ENCODE measurements at places on chromosomes 7 and 10.

DNA sequence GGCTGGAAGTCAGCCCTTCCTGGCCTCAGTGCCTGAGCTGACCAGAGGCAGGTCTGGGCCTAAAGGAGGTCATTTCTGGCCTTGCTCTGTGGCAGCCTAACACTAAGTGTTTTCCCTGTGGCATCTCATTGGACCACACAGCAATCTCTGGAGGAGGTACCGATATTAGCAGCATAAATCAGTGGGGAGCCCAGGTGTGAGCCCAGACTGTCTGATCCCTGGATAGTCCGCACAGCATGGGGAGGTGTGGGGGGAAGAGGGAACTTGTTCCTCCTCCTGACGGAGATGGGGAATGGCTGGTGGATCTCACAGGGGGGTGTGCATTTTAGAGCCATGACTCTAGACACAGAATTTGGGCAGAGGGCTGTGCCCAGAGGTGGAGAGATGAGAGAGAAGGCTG is 11.0 kb upstream of the PPIF start:
- no peak for DNase-seq

DNA sequence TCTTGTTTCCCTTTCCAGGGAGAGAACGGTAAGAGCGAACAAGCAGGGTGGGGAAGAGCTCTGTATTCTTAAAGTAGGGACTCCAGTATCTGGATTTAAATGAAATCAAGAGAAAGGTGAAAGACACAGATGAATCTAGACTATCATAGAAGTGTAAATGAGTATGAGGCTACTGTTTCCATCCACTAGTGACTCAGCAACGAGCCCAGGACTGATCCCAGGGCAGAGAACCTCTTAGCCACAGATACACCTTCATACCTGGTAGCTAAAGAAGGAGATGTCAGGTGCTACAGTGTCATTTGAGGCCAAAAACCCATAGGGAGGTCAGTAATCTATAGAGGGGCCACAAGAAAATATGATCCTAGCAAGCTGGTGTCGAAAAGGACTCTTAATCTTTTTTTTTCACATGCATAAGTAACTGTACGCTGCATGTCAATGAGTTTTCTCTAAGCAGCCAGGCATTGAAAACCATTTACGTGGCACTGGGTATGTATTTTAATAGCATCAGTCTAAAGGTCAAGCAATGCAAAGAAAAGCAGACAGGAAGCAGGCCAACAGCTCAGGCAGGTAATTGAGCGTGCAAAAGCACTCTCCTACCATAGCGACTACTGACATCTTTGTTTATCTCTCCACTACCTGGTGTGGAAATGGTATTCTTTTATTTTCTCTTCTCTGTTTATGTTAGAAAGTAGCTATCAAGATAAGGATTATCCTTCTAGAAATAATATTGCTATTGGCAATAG is 91.5 kb upstream of the EGR2 start:
- DNase-seq, result no peak

DNA sequence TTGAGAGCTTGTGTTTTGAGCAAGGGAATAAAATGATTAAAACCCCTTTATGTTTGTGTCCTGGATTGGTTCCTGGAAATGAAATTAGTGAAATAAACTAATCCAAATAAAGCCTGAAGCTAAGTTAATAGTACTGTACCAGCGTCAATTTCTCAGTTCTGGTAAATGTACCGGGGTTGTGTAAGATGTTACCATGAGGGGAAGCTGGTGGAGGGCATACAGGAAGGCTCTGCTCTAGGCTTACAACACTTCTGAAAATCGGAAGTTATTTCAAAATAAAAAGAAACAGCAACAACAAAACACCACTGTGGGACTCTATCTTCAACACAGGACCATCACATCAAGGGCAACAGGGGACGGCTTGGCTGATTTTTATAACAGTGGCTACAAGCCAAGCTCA is 257.0 kb downstream of the CREB5 start:
- DNase-seq, result no peak

DNA sequence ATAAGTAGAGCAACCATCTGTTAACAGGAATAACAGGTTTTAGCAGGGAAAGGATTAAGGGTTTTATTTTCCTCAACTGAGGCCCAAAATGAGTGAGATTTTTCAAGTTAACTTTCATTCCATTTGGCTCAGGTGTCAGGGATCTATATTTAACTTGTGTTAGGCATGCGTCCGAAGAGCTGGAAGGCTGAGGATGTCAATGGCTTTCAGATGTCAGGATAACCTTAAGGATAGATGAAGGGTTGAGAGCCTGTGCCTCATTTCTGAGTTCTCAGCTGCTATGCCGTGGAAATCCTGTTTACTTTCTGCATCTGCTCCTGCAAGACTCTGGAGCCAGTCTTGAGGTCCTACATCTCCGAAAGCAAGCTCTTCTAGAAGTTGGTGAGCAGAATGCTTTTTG is 36.4 kb upstream of the CD36 start:
- DNase-seq, result no peak

- DNase-seq, result no peak
Observed at GRCh38 chr7:102321351-102322201, 34.7 kb downstream of the SPDYE6 start.

DNA sequence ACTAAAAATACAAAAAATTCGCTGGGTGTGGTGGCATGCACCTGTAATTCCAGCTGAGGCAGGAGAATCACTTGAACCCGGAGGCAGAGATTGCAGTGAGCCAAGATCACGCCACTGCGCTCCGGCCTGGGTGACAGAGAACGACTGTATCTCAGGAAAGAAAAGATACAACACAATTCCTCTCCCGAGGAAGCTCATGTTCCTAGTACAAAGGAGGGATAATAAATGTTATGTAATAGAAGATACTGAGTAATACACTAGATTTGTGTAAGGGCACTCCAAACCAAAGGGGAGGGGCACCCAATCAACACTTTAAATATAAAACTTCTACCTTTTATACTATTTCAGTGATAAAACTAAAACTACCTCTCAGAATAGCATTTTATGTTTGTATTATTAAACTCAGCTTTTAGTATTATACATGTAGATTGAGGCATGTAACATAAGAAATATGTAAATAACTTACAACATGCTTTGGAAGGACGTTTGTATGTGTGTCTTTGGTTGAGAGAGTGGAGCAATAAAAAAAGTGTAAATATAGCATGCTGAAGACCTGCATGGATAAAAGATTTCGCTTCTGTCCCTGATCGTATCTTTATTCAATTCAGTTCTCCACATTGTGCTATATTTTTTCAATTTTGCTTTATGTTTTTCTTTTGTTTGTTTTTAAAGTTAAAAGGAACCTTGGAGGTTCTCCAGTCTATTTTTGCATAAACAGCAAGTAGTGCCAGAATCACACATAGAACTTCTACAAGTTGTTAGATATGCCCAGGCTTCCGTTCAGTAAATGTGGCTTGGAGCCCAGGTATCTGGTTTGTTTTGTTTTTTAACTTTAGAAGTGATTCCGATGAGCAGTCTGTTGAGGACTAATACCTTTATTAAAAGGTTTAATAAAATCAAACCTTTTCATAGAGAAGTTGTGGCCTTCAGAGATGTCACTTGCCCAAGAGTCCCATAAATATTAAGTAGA is 71.9 kb downstream of the WAC start:
- no peak for DNase-seq

GRCh38 chr7:55903985-55904759 is 16.9 kb downstream of the ZNF713 start:
- DNase-seq, result no peak

- no peak for DNase-seq
Observed at GRCh38 chr7:154415709-154416399, 363.7 kb downstream of the DPP6 start.

GRCh38 chr10:93138113-93138870 is 64.6 kb downstream of the CYP26A1 start:
- no peak for DNase-seq

- DNase-seq, result no peak
Observed at GRCh38 chr7:116776046-116776445, 86.3 kb upstream of the CAPZA2 start.

DNA sequence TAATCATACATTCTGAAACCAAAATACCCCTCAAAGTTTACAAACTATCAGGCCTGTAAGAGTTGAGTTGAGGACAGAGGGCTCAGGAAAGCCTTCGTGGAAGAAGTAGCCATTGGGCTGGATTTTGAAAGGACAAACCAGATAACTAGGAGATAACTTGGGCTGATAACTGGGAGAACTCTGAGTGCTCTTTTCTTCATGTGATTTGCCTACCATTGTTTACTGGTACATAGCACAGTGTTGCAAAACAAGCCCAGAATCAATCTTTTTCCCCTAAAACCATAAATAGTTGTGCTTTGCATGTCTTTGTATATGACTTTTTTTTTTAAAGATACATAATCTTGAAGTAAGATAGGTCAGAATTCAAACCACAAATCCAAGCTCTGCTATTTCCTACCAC is 106.7 kb upstream of the ITGB1 start:
- no peak for DNase-seq

DNA sequence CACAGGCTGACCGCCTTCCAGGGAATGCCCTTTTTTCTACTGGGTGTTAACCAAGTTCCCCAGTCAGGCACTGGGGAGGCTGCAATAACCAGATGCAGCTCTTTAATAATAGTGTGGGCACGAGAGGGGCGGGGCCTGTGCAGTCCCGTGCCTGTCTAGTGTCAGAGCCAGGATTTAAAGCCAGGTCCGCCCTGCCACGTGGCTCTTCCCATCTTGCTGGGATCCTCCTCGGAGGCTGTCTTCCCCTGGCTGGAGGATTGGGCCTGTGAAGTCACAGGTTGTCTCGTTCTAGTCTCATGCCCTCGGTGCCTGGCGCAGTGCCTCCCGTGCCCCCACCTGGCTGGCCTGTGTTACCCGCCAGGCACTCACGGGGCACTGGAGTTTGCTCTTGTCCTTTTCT is 25.2 kb downstream of the TMEM120A start:
- DNase-seq, result no peak

- DNase-seq, result no peak
Observed at GRCh38 chr10:5710859-5711258, 26.2 kb downstream of the TASOR2 start.

- no peak for DNase-seq
Observed at GRCh38 chr7:82167558-82168314, 275.8 kb downstream of the CACNA2D1 start.

DNA sequence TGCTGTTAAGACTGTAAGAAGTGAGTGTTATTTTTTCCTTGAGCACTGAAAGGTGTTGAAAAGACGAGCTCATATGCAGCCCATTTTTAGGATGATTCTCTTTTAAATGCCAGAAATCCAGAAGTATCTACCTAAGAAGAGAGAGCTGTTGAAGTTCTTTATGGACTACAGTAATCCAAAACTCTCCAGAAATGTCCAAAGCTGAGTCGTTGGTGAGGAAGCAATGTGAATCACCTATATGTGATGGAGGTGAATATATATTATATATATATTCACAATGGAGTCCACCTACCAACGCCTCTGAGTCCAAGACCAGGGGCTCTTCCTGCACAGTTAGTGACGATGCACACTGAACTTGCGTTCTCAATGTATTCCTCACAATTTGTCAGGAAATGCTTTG is 252.7 kb upstream of the PITRM1 start:
- DNase-seq, result no peak

DNA sequence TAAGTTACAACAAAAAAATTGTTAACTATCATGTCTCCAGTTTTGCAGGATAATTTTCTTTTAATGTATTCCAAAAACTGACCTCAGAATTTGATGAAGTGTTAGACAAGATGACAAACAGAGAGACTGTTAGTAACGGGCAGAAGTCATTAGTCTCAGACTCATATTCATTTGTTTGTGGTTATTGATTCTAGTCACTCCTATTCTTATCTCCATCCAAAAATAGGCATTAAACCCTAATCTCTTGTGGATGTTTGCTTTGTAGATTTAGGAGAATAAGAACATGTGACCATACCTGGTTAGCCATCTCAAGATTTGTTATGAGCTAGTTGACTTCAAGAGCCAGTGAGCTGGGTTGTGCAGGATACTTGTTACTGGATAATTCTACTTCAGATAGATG is 261.1 kb downstream of the AUTS2 start:
- DNase-seq, result no peak

DNA sequence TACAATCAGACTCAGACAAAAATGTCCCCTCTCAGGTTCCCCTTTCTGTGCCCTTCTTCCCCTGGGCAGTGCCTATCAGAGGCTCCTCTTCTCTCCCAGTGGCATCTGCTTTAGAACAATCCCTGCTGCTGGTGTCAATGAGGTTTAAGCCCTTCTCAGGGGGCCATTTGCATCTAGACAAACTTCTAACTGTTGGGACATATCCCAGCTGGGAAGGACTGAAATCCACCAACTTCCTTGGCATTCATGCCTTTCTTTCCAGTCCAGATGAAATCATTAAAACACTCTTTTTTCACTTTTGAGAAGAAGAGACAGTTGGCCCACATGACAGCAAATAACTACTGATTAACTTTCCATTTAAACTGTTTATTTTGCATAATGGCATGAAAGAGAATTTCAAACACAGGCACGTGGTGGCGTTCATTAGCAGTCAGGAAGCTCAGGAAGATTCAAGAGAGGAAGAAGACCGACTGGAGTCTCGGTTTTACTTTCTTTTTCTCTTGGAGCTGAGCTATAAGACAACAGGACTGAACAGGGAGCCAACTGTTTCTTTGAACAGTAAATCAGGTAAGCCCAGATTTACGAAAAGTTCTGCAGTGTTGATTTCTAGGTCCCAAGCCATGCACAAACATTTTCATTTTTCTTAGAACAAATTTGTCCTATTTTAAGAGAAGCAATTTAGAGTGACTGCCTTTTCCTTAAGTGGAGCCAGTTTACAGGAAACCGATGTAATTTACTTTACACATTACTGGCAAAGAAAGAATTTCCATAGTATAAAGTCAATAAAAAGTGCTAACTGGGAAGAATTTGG is at the start of gene GIMAP2:
Gene GIMAP2 (plus strand): TSS at position 488 of the 811 bp plus-strand sequence. CDS start 1,354 bp downstream, outside the sequence.
- no peak for DNase-seq

DNA sequence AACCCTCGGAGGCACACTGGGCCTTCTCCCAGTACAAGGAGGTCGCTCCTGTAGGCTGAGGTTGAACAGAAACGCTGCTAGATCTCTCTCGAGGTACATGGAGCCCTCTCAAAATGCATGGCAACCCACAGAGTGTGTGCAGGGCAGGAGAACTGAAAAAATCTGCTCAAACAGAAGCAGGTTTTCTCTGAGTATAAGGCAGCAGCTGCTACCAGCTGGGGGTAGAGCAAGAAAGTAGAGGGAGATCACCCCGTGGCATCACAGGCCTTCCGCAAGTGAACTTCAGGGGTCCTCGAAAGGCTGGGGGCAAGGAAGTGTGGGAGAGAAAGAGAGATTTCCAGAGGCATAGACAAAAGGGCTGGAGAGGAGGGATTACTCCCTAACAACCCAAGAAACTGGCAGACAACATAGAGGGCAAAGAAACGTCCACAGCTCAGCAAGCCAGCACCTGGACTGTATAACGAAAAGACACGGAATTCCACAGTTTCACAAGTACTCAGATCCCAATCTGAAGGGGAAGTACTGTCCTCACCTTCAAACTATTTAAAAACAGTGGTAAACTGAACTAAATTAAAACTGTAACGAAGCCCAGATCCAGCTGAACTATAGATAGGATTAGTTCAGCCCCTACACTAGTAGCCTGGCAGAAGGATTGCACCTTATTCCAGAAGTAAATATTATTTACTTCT is 299.2 kb downstream of the IPMK start:
- DNase-seq, result no peak

- no peak for DNase-seq
Observed at GRCh38 chr7:6448943-6449543, 1.3 kb upstream of the DAGLB start.
